Spinal cord (tissue), 10 donors: ENCODE measurements at places on chromosomes 1 and 21. TPM values are rescaled to one million over a fixed set of nuclear protein-coding genes. Genes with fewer than 3 reads are reported as not detected.

VSIG8 gene
- 0.27 TPM for polyA plus RNA-seq

WNT2B gene
- polyA plus RNA-seq: 3.5 TPM

SLC26A9 gene
- polyA plus RNA-seq: 0.21 TPM

PLA2G2C gene
- 0.40 TPM for polyA plus RNA-seq

LRRC39 gene
- polyA plus RNA-seq: 5.4 TPM

APCS gene
- not detected for polyA plus RNA-seq
